ENCODE measurements at places on chromosomes 3 and 15.

- no peak for DNase-seq
Observed at GRCh38 chr3:14822670-14823390, 4.1 kb downstream of the FGD5 start.

- no peak for DNase-seq
Observed at GRCh38 chr3:36893137-36893557, 51.7 kb downstream of the TRANK1 start.

- peak; percentile 42 for DNase-seq
Observed at GRCh38 chr3:46812237-46812791, 50.9 kb downstream of the MYL3 start.

DNA sequence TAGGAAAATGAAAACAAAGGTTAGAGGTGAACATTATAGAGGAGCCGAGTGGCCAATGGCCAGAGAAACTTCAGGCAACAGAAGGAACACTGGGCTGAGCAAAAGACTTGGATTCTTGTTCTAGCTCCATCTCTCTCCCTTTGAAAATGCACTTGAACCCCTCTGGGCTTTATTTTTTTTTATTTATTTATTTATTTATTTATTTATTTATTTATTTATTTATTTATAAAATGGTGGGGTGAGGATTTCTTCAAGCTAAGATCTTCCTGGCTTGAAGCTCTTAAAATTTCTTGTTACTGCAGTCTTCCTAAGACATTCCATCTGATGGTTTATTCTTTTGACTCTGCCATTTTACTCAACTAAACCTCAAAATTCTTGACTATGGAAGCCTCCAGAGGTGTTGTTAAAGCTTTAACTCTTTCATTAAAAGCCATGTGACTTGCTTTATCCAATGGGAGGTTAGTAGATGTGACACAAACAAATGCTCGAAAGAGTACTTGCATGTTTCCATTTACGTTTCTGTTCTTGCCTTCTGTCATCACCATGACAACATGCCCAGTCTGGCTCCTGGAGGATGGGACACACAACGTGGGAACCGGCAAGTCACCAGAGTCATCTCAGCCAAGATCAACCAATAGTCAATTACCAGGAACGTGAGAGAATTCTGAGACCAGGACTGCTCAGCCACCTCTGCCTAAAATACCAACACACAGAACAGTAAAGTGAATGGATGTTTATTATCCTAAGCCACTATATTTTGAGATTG lies 325.2 kb upstream of the CTNNB1 start:
- DNase-seq: no peak

- DNase-seq: no peak
Observed at GRCh38 chr3:179321668-179322285, 1.1 kb upstream of the ZNF639 start.

DNA sequence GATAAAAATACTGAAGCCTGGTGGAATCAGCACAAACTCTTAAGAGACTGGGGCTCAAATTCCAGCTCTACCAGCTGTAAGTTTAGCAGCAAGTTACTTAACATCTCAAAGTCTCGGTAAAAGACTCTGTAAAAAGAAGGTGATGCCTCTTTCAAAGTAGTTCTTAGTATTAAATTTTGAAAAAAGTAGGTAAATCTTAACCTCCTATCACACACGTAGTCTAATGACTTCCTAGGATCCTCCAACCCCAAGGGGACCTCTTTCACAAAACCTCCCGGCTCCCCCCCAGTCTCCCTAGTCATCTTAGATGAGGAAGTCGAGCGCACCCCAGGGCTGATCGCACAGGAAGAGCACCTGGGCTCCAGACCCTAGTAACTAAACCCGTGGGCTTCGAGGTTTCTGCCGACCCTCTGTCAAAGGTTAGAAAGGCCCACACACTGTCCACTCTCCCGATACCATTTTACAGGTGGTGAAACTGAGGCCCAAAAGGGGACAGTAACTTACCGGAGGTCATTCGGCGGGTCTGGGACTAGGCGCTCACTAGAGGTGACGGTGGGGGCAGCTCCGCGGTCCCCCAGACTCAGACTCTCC lies 427 bp downstream of the MBD4 start:
- DNase-seq: no peak

DNA sequence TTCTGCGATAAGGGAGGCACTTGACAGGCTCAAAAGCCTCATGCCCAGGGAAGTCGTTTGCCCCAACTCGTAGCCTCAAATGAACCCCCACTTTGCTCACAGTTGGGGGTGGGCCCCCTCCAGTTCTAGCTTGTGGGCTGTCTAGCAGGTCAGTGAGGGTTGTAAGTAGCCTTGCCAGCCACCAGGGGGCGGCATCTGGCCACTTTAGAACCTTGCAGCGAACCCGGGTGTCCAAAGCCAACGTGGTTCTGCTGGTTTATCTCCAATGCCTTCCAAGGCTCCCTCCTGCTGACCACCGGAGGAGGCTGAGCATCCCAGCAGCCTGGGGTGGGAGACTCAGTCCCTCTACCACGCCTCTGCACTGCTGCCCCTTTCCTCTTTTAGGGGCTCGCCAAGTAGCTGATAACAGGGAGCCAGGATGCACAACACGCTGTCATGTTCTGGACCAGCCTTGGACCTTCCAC lies 9.2 kb upstream of the RBSN start:
- DNase-seq: peak; percentile 66

GRCh38 chr3:186340204-186340603 lies 21.8 kb downstream of the DGKG start:
- no peak for DNase-seq

- DNase-seq: no peak
Observed at GRCh38 chr3:177842743-177843734, 645.8 kb upstream of the TBL1XR1 start.

DNA sequence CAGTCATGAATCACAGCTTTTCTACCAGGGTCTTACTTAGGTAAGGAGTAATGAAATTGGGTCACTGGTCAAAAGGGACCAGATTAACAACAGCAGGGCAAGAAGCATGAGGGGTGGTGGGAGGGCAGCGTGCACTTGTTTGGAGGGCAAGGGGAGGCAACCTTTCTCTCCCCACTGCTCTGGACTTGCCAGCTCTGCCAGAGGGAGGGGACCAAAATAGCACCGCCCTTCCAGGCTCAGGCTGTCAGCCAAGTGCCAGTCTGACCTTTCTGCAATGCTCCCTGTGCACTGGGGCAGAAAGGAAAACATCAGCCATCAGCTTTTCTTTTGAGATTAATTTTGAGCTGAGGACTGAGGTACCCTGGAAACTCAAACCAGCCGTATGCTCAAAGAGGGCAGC lies 4.5 kb upstream of the ULK3 start:
- DNase-seq: no peak

GRCh38 chr15:75982468-75982867 lies 29.8 kb downstream of the NRG4 start:
- no peak for DNase-seq

GRCh38 chr15:80194914-80195313 lies 42.1 kb downstream of the FAH start:
- DNase-seq: no peak

DNA sequence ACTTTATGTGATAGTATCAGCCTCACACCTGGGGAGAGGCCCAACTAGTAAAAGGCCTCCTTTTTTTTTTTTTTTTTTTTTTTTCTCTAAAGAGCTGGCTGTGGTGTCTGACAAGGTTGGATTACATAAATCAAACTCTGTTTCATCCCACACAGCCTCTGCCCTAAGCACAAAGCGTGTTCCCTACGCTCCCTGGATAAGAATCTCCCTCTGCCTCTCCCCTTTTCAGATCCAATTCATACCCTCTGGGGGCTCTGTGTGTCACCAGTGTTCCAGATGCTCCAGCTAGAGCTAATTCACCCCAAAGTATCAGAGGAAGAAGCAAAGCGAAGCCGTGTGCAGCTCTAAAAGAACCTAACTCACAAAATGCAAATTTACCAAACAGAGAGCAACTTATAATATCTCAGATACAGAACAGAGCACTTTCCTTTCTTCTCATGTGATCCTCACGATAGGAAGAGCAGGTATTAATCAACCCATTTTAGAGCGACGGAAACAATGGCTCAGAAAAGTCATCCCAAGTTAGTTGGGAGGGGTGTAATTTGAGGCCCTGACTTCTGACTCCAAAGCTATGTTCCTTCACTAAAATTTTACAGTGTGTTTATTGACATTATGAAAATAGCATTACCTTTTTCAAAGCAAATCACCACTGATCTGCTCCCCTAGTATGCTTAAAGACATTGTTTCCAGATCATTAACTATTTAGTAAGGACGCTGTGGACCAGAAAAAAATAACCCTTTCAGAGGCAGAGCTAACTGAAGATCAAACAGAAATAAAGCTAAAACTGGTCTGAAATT lies 12.4 kb downstream of the BMF start:
- DNase-seq: no peak

- DNase-seq: no peak
Observed at GRCh38 chr3:4750306-4750968, 228.8 kb upstream of the BHLHE40 start.

DNA sequence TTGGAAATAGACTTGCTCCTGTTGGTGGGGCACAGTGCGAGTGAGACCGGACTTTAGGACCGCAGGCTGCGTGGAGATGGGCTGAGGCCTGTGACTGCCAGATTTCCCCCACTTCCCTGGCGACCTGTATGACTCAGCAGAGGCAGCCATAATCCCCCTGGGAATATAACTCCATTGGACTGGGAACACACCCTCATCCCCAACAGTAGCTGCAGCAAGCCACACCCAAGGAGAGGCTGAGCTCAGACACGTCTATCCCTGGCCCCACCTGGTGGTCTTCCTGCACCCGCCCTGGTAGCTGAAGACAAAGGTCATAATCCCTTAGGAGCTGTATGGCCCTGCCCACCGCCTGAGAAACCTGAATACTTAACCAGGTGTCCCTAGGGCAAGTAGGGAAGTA lies 42.6 kb downstream of the DZIP1L start:
- DNase-seq: no peak

DNA sequence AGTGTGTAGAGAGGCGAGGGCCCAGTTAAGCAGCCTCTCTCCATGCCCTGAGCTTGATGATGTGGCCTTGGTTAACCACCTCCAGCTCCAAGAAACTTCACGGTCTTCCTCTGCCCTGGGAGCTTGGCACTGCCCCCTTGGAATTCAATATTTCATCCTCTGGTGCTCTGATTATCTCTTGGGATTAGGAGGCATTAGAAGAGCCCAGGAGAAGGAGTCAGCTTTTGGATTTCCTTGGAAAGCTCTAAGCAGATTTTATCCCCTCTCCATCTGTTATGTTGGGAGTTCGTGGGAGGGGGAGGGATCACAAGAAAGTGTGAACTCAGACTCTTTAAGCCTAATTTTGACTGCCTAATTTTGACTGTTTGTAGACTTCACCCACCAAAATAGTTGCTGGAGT lies 132.7 kb upstream of the AGBL1 start:
- no peak for DNase-seq

DNA sequence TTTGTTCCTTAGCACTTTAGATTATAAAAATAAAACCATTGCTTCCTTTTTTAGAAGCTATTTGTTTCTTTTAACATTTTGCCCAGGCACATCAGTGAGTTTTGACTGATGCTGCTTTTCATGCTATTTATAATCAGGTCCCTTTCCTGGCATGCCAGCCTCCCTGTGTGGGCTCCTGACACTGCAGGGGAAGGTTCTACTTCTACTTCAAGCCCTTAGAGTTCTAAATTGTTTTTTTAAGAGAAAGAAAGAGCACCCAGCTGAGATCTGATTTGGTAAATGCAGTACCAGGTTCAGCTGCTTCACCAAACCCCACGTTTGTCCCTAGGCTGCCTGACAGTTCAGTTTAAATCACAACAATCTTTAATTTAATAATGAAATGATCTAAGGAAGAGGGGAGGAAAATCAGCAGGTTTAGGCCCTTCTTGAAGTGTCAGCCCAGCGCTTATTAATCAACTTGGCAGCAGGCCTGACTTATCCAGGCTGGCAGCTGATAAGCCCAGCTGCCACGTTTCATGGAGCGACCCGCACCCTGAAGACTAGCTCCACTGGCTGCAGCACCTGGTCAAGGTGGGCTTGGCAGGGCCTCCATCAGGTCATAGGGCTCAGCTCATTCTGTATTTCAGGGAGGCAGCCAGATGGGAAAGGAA lies 29.0 kb downstream of the HGD start:
- DNase-seq: no peak

DNA sequence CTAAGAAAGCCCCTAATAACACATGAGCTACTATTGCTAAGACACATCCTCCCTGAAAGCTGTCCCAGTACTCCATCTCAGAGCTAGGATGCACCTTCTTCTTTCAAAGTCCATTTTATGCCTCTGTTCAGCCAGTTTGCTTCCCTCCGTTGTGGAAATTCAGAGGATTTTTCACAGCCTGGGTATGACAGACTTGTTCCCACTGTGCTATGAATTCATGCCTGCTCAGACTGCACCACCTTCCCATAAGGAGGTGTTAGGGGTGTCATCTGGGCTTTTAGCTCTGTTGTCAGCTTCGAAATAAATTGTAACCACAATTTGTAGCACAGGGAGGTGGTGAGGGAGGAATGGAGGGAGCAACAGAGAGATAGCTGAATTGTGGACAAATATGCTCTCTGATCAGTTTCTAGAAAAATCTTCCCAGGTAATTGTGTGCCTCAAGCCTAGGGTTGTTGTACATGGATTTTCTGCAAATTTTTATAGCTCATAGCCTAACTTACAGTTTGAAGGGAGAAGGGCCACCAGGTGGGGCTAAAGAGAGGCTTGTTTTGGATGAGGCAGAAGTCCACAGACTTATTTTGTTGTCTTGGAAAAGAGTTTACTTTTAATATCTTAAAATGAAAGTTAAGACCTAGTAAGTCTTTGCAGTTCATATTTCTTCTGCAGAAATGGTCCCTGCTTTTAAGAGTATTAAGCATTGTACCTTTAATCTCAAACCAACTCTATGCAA lies 462.0 kb downstream of the PDCD6IP start:
- DNase-seq: peak; percentile 7

DNA sequence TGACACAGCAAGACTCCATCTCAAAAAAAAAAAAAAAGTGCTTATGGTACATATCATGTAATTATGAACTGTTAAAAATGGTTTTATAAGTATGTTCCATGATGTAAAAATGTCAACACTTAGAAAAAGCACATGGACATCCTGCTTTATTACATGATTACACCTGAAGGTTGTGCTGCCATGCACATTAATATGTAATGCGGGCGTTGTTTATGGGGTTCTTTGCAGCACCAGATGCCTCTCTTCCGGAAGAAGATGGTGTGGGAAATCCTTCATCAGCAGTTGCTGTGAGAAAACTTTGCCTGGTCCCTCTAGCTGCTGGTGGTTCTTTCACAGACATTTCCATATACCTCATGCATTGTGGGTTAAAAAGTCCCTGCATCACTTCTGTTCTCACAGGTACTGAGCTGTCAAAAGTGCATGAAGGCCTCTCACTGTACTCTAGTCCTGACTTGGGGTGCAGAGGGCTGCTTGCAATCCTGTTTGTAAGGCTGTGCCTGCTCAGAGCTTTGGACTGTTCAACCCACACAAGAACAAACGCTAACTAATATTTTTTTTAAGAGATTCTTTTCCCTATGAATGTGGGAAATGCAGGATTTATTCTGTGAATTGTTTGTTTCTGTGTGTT lies 43.6 kb downstream of the SENP2 start:
- DNase-seq: no peak

Data from stimulated activated CD4-positive, alpha-beta T cell treated with anti-CD3 and anti-CD28 coated beads, Interleukin-15, amount 100 ng/mL, for 48 hours (primary cell).